Fibroblast of skin of right quadriceps (primary cell): ENCODE measurements at places on chromosomes 7 and 10.
A peak's percentile ranks its signal among the peaks of the same experiment; 100 is the strongest.

DNA sequence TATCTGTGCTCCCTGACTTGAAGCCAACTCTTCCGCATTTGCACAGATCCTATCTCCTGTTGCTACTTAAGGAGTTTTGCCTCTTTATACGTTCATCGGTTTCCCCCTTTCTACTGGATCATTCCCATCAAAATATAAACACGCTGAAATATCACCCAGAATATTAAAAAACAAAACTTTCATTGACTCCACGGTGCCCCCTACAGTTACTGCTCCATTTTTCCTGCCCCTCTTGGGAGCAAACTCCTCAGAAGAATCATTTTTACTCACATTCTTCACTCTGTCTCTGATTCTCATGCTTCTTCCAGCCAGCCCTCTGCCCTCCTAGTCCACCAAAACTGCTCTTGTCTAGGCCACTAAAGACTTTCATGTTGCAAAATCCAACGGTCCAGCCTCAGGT lies 66.4 kb downstream of the MYOF start:
- no peak for DNase-seq

- DNase-seq = no peak
These were observed 270.5 kb upstream of the PODXL start for GRCh38 chr7:131826960-131827359.

DNA sequence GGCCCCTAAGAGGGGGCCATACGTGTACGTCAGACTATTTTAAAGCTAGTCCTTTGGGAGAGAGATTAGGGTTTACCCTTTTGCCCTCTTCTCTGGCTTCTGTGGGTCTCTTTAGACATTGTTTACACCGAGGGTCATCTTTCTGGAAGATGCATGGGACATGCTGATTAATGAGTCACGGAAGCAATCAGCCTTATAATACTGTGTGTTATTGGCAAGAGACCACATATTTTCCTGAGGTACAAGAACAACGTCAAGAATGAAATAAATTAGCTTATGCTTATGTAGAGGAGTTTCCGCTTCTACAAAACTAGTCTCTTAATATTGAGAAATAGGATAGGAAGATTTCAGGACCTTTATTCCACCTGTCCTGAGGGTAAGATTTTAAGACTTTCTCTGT lies 327.7 kb downstream of the BBS9 start:
- DNase-seq = peak; percentile 2

DNA sequence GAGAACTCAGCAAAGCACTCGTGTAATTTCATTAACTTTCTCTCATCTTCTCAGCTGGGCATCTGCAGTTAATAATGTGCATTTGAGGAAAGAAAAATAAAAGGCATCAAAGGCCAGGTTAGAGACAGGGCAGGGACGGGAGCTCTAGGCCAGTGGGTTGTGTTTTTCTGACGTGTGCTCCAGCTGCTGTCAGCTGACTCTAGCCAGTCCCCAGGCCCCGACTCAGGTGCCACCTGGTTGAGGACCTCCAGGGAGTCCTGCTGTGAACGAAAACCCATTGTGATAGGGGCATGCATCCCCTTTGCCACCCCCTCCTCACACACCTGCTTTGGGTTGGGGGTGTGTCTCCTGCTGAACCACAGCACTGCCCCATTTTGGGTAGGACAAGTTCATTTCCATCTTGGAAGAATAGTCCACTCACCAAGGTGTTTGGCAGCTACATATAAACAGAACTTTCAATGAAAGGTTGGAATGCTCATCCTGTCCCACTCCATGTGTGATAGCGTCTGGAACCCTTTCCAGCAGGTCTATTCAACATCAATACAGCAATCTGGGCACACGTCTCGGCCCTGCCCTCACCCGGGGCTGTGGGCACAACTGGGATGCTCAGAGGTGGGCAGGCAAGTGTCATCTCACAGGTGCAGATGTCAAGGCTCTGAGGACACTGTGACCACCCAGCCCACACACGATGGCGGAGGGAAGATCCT lies 146.1 kb upstream of the FAM20C start:
- no peak for DNase-seq
